ENCODE measurements at places on chromosomes 7 and 10. TPM values are rescaled to one million over a fixed set of nuclear protein-coding genes. Genes with fewer than 3 reads are reported as not detected.

Gene IDI1
- total RNA-seq: 111 TPM

GRCh38 chr10:110137142-110137545, 70.3 kb upstream of the MXI1 start:
- no peak for DNase-seq

DNA sequence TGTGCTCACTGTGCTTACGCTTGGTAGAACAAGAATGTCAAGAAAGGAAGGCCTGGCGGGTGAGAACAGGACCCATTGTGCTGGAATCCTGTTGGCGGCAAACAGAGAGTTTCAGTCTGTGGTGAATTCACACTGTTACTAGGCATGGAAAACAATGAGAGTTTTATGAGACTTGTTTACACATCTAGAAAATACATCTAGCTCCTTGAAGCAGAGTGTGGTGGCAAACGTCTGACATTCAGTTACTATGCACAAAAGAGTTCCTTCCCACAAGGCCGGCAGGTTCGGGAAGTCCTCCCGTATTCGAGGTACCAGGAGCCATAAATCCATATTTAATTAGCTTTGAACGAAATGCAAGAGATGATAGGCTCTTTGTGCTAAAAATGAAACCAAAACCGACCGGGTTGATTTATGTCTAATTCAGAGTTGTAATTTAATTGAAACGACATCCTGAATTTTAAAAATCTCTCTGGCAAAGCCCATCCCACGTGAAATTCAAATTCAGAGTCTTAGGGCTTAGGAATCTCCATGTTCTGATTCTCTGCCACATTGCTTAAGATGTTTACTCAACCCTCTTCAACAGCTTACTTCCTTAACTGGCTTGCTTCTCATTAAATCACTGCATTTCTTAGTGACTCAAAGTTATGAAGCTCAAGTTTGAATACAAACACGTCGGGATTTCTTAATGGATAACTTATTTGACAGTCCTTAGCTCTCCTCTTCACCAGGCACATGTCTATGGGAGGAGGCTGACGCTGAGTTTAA, 299.9 kb upstream of the PITRM1 start:
- DNase-seq: no peak

DNA sequence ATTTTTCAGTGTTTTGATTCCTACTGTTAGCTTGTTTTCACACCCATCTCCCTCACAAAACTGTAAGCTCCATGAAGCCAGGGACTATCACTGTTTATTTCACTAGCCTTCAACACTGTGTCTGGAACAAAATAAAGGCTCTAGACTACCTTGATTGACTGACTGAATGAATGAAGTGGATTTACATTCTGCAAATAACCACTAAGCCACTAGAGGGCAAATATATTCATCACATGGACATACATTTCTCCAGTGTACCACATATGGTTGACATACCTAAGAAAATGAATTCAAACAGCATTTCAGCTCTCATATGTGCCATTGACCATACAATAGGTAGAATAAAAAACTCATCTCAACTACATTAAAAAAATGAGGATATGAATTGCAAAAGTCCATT, 185.9 kb downstream of the RAB11FIP2 start:
- no peak for DNase-seq

DNA sequence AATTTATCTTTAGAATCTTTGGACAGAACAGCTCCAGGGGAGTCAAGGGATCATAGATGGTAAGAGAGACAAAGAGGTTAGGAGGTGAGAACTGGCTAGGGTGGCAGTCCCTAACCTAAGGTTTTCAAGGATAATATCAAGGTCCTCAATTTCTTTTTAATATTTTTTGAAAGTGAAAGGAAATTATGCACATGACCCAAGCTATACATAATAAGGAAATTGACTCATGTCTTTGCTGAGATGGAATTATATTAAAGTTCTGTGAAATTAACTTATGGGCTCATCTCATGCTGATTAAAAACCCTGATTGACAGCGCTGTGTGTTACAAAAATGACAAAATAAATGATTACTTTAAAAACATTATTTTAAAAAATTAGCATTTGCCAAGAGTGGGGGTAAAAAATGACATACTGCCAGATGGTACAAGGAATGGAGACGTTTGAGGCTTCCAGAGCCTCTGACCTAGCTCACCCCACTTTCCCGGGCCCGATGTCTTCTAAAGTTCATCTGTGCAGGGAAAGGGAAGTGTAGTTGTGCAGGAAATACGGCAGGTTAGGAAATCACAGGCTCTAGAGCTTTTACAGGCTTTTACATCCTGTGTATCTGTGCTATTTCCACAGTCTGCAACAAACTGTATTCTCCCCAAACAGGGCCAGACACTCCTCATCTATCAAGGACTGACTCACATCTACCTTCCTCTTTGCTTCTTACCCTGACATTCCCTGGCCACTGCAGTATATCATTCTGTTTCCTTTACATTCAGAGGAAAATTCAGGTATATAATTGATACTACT, 185.6 kb upstream of the PRSS58 start:
- no peak for DNase-seq

GRCh38 chr10:24505759-24506158, 217.9 kb downstream of the ARHGAP21 start:
- no peak for DNase-seq

Gene TMEM120A
- total RNA-seq: 69.1 TPM

Gene GNGT1
- total RNA-seq: not detected

Gene WDFY4
- 8.7 TPM for total RNA-seq

- no peak for DNase-seq
Measured at GRCh38 chr7:104972500-104972899, 41.5 kb upstream of the KMT2E start.

Gene CRPPA
- 3.3 TPM for total RNA-seq

- no peak for DNase-seq
Measured at GRCh38 chr7:140621401-140622021, 19.1 kb downstream of the DENND2A start.

DNA sequence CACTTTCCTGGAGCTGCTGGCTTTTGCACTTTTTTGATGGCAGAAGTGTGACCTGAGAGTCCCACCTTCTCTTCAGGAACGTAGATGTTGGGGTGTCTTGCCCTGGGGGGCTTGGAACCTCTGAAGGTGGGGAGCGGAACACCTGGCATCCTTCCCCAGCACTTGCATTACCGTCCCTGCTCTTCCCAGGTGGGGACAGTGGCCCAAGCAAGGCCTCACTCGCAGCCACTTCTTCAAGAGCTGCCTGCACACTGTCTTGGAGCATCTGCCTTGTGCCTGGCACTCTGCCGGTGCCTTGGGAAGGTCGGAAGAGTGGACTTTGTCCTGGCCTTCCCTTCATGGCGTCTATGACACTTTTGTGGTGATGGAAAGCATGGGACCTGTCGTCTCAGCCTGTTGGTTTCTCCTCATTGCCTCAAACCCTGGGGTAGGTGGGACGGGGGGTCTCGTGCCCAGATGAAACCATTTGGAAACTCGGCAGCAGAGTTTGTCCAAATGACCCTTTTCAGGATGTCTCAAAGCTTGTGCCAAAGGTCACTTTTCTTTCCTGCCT, 31.1 kb downstream of the PFKFB3 start:
- DNase-seq: no peak

Gene ITIH5
- 42.0 TPM for total RNA-seq

DNA sequence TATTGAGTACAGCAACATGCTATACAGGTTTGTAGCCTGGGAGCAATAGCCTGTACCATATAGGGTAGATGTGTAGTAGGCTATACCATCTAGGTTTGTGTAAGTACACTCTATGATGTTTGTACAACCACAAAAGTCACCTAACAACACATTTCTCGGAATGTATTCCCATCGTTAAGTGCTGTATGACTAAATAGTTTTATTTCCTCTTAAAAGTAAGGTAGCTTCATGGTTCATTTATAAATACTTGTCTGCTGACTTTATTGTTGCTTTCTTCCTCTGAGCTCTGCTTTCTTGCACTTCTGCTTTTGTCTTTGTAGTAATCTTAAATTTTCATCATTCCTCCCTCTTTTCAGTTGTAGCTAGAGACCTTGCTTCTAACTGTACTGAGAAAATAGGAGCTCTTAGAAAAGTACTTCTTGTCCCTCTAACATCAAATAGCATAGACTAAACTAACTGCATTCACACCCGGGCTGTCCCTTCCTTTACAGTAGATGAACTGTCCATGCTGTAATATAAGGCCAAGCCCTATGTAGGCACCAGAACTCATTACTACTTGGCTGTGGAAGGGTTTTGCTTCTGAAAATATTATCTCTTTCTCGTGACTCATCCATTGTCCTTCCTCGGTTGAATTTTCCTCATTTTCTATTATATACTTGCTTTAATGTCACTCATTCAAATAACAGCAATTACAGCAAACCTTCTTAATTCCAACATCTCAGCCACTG, 55.4 kb upstream of the FAM3C start:
- no peak for DNase-seq

Gene TACC2
- 92.5 TPM for total RNA-seq

Gene SEPTIN14
- total RNA-seq: not detected

DNA sequence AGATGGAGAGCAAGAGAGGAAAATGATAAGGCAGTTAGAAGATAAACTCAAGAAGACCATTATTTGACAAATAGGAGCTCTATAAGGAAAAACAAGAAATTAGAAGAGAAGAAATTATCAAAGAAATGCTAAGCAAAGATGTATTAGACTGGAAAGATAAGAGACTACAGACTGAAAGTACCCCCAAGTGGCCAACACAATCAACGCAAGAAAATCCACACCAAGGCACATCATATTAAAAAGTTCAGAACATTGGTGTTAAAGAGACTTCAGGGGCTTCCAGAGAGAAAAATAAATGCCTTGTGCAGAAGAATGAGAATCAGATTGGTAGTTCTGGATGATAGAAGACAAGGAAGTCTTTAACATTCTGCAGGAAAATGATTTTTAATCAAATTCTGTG, 46.0 kb downstream of the SH2D4B start:
- no peak for DNase-seq

- DNase-seq: no peak
Measured at GRCh38 chr7:139960157-139960556, 102.6 kb downstream of the PARP12 start.

DNA sequence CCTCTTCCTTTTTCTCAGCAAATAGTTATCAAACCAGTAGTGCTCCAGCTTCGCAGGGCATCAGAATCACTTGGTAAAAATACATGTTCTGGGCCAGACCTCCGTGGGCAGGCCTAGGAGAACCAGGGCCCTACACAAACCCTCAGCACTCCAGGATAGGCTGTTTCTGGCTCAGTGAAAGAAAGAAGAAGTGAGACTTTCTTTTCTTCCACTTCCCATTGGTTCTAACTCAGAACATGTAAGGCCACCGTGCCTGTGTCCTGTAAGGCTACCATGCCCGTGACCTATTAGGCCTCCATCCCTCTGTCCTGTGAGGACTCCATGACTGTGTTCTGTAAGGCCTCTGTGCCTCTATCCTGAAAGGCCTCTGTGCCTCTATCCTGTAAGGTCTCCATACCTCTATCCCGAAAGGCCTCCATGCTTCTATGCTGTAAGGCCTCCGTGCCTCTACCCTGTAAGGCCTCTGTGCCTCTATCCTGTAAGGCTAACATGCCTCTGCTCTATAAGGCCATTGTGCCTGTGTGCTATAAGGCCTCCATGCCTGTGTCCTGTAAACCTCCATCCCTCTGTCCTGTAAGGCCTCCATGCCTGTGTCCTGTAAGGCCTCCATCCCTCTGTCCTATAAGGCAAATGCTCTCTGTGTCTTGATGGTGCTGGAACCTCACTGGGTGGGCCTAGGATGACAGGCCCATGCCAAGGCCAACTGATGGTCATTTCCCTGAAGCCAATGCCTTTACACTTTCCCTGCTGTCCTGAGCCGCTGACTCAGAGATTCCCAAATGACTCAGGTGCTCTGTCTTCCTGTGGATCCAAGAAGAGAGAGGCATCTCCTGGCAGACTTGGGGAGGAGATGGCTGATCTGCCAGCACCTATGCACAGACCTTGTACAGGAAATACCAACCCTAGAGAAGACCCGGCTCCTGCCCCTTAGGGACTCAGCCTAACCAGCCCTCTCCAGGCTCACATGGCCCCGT, 96.6 kb upstream of the CACUL1 start:
- DNase-seq: no peak

DNA sequence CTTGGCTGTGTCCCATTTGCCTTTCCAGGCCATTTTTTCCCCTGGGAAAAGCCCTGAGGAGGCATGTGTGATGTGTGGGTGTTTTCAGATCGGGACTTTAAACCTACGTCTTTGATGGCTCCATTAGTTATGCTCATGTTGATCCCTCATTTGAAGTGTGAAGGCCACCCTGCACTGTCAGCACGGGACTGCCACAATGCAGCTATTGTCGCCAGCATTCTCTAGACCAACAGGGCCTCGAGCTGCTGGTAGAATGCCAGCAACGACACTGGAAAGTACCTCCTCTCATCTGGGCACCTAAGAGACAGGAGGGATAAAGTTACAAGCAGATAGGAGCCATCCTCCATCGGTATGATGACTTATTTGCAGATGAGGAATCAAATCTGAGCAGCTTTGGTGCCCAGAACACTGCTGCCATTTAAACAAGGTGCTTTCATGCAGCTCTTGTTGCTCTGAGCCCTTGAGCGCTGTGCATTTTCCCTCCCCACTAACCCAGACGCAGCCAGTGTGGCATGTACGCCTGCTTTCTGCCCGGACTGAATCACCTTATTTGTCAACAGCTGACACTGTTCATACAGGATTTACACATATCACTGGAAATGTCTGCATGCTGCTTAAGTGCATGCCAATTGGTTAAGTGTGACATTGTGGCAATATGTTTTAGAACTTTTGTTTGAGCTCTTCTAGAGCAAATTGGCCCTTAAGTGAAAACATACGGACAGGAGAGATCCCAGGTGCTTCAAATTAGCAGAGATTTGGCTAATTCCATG, 175.0 kb upstream of the PITRM1 start:
- DNase-seq: no peak

DNA sequence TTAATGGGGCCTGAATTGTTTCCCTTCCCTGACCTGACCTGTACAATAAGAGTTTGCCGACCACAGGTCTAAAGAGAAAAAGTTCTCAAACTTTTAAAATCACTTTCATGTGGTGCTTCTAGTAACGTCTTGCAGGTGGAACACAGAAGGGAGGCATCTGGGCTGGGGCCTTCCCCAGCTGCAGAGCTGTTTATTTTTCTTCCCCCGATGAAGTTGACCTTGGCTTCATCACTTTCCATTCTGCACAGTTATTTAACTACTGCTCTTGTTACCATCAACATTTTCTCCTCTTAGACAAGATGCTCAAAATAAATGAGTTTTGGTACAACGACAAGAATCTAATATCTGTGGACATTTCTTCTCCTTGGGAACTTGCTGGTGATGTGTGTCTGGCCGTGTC, 181.7 kb downstream of the HERPUD2 start:
- DNase-seq: no peak

GRCh38 chr7:68417659-68418058, 1180.6 kb upstream of the AUTS2 start:
- DNase-seq: no peak

DNA sequence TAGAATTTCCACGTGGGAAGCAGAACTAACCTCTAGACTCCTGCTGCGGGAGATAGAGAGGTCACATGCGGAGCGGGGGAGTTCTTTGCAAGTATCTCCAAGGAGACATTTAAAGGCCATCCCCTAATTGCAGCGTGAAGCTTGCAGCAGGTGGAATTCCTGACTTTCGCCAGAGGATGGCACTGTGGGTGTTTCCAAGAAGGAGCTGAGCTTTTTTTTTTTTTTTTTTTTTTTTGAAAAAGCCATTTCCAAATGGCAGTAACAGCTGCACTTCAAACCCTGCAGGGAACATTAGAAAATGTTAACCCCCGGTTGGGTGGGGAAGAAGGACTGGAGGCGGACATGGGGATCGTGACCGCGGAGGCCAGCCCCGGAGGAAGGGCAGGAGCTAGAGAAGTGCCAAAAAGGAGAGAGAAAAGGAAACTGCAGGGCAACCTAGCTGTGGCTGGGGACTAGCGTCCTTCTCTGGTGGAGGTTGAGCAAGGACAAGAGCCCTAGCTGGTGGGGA, 487.7 kb downstream of the TYW1 start:
- peak; percentile 47 for DNase-seq

GRCh38 chr10:113036619-113037018, 86.6 kb downstream of the TCF7L2 start:
- no peak for DNase-seq

Gene RHBDD2
- total RNA-seq: 56.4 TPM

Measured in mucosa of gallbladder (tissue), 1 donor.